Uterus (tissue), 4 donors: ENCODE measurements at places on chromosomes 11 and 22. TPM values are rescaled to one million over a fixed set of nuclear protein-coding genes. Genes with fewer than 3 reads are reported as not detected.
A peak's percentile ranks its signal among the peaks of the same experiment; 100 is the strongest.

DNA sequence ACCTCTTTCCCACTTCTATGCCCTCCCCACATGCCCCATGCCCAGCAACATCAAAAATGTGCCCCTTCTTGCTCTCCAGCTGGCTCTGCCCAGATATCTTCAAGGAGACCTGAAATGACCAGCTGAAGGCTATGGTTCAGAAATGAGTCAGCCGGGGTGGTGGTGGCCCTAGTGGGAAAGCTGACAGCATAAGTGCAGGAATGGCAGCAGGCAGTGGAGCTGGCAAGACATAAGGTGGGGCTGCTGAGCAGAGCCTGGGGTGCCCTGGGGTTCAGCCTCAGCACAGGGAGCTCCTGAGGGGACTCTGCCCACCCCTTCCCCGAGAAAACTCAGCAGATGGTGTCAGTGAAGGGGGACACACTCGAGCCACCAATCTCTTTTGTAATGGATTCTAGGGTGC, 593.4 kb downstream of the BUD13 start:
- H3K27me3 ChIP-seq = no peaks in the 10 kb centered on the region
- DNase-seq = no peak
- no peak overlapping the region for H3K27ac ChIP-seq
- no peaks in the 10 kb centered on the region for H3K36me3 ChIP-seq

DNA sequence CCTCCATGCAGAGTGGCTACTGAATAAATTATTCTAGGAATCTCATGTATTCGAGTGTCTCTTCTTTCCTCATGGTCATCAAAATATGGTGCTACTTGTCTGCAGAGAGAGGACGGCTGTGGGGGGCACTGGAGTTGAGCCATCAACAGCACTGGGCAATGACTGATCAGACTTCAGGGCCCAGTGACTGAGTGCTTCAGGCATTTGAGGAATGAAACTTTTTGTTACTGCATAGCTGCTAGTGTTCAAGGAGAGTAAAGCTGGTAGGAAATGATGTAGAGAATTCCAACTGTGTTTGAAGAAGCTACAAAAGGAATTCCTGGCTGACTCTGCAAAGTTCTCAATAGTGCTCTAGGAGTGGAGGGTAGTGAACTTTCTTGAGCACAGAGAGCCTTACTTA, 277.7 kb downstream of the CADM1 start:
- no peaks in the 10 kb centered on the region for H3K36me3 ChIP-seq
- DNase-seq = no peak
- no peaks in the 10 kb centered on the region for H3K4me1 ChIP-seq
- H3K27me3 ChIP-seq = no peaks in the 10 kb centered on the region
- no peak overlapping the region for H3K4me3 ChIP-seq

- H3K27ac ChIP-seq = no peak overlapping the region
- H3K36me3 ChIP-seq = no peaks in the 10 kb centered on the region
- no peak for DNase-seq
- no peaks in the 10 kb centered on the region for H3K4me1 ChIP-seq
- H3K4me3 ChIP-seq = no peak overlapping the region
These were observed 15.8 kb upstream of the DGKZ start for GRCh38 chr11:46331282-46331984.

DNA sequence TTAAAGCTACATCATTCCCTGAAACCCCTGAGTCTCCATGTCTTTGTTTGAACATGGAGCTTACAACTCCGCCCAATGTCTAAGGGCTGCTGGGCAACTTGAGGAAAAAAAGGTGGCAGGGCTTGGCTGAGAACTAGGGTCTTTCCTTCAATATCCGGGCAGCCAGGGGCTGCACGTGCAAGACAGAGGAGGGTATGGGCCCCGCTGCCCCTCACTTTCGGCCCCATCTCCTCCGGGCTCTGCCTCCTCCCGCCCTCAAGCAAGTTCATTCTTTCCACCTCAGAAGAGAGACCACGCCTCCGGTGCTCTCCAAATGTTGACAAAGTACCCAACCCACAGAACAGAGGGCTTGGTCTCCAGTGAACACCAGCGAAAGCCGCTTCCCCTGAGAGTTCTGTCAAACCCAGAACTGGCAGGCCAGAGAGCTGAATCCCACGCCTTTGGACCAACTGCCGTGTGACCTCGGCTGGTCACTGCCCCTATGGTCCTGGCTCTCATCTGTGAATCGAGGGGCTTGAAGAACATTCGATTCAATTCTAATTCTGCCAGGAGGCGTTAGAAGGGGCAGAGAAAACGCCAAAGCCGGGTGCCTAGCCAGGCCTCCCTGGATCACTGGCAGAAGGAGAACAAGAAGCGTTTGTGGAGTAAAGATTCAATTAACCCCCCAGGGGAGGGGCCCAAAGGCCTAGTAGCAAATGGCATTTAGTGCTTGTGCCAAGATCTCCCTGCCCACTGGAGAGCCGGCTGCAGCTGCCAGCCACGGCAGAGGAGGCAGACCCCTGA, 7.3 kb downstream of the PDGFB start:
- H3K27me3 ChIP-seq = no peaks in the 10 kb centered on the region
- no peaks in the 10 kb centered on the region for H3K4me1 ChIP-seq
- H3K27ac ChIP-seq = no peak overlapping the region
- H3K36me3 ChIP-seq = no peaks in the 10 kb centered on the region
- no peak for DNase-seq

- H3K4me3 ChIP-seq = no peak overlapping the region
- H3K27ac ChIP-seq = no peak overlapping the region
- no peaks in the 10 kb centered on the region for H3K4me1 ChIP-seq
These were observed 37.7 kb downstream of the RTL6 start for GRCh38 chr22:44460287-44460686.

DNA sequence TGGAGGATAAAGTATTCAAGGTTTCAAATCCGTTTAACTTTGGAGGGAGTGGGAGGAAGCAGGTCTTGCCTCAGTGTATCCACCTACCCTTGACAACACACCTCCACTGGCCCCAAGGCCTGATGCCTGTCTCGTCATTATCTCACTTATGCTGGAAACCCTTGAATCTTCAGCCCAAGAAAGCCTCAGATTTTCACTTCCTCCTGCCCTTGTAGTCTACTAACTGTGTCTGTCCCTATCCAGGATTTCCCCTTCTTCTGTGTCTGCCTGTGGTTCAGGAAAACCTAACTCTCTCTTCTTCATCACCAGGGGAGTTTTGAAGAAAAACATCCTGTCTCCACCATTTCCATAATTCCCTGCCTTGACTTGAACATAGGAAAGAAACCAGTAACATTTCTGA, 56.1 kb downstream of the SYT9 start:
- no peak overlapping the region for H3K4me3 ChIP-seq
- no peaks in the 10 kb centered on the region for H3K27me3 ChIP-seq

- H3K27me3 ChIP-seq = peaks cover 16% of the 10 kb centered on the region
- no peaks in the 10 kb centered on the region for H3K36me3 ChIP-seq
- no peaks in the 10 kb centered on the region for H3K4me1 ChIP-seq
- no peak overlapping the region for H3K4me3 ChIP-seq
- no peak overlapping the region for H3K27ac ChIP-seq
These were observed 8.7 kb downstream of the ROBO3 start for GRCh38 chr11:124873951-124874350.

GRCh38 chr11:20156876-20157613, 3.2 kb downstream of the DBX1 start:
- H3K36me3 ChIP-seq = no peaks in the 10 kb centered on the region
- H3K27ac ChIP-seq = no peak overlapping the region
- peaks cover 5% of the 10 kb centered on the region for H3K4me1 ChIP-seq
- H3K4me3 ChIP-seq = no peak overlapping the region

DNA sequence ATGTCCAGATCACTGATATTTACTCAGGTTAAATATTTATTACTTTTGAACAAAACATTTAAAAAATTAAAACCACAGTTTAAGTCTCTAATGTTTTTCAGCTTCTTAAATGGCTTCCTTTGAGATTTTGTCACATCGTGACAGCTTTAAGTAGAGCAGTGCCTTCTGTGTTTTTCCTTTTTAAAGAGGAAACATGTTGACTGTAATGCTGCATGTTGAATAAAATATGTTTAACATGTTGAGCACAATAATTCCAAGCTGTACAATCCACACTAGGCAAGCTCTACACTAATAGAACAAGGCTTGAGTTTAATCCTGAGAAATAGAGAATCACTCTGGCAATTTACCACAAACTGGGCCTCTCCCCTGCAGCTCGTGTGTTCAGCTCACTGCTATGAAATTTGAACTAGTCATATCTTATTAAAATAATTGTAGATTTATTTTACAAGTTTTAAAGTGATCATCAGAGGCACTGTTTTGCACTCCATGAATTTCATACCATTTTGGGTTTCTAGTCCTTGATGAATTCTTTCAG, 368.3 kb downstream of the SOX6 start:
- H3K36me3 ChIP-seq = no peaks in the 10 kb centered on the region
- H3K4me1 ChIP-seq = no peaks in the 10 kb centered on the region
- no peak overlapping the region for H3K4me3 ChIP-seq

DNA sequence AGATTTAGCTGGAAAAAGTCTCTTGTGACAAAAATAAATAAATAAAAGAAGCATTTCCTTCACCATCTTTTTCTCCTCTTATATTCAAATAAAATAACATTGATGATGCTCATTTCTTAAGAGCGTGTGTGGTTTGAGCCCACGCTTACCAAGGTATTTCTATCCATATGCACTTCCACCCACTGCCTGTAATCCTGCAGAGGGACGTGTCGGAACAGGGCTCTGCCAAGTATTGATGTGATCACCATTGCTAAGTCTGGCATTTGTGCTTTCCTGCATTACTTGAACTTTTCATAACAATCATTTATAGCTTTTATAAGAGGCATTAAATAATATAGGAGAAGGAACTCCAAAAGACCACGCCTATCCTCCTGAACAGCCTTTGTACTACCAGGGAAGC, 107.6 kb downstream of the SHANK2 start:
- H3K36me3 ChIP-seq = no peaks in the 10 kb centered on the region
- no peaks in the 10 kb centered on the region for H3K4me1 ChIP-seq
- H3K27me3 ChIP-seq = no peaks in the 10 kb centered on the region
- no peak overlapping the region for H3K27ac ChIP-seq

GRCh38 chr22:24761888-24762675, 12.4 kb downstream of the PIWIL3 start:
- H3K4me1 ChIP-seq = no peaks in the 10 kb centered on the region
- H3K27ac ChIP-seq = no peak overlapping the region
- H3K27me3 ChIP-seq = no peaks in the 10 kb centered on the region
- no peak for DNase-seq
- H3K36me3 ChIP-seq = no peaks in the 10 kb centered on the region

DNA sequence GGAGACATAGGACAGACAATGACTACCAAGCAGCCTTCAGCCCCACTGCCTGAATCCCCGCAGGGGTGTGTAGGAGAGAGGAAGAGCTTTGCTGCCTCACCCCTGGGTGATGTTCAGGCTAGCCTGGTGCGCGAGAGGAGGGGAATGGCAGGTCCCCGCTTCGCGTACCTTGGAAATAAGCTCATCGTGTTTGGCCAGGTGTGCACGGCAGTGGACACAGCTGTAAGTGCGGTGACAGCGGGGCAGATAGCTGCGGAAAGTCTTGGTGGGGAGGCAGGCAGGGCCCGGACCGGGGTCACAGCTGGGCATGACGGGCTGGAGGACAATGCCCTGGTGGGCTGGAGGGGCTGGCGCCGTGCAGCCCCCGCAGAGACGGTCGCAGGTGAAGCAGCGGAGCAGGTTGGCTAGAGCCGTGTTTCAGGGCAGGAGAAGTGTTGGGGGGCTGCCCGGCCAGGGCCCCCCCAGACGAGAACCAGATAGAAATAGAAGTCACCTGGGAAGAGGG, 2.9 kb downstream of the YPEL4 start:
- peak overlapping the region; percentile 56 for H3K27ac ChIP-seq
- H3K36me3 ChIP-seq = no peaks in the 10 kb centered on the region
- peaks cover 35% of the 10 kb centered on the region for H3K4me1 ChIP-seq
- DNase-seq = no peak
- H3K4me3 ChIP-seq = no peak overlapping the region

DNA sequence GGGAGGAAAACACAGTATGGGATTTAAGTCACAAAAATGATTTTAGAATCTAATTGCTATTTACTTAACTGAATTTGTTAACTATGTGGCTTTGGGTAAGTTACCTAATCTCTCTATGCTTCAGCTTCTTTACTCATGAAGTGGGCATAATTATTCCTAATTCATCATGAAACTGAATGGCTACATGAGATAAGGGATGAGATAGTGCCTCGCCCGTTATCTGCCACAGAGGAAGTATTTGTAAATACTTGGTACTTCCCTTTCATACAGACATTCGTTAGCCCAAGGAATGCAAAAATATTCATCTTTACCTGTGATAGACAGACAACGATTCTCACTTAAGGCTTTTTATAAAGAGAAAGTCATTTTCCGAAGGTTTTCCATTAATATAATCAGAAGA, 221.2 kb upstream of the BLID start:
- no peaks in the 10 kb centered on the region for H3K27me3 ChIP-seq
- no peaks in the 10 kb centered on the region for H3K36me3 ChIP-seq
- no peak overlapping the region for H3K4me3 ChIP-seq
- DNase-seq = no peak

GRCh38 chr11:58576887-58577471, 1.3 kb upstream of the LPXN start:
- peak overlapping the region; percentile 100 for H3K27ac ChIP-seq
- H3K4me1 ChIP-seq = peaks cover 3% of the 10 kb centered on the region
- no peaks in the 10 kb centered on the region for H3K36me3 ChIP-seq
- no peak for DNase-seq
- peak overlapping the region; percentile 96 for H3K4me3 ChIP-seq

- H3K4me3 ChIP-seq = no peak overlapping the region
- no peaks in the 10 kb centered on the region for H3K27me3 ChIP-seq
- H3K27ac ChIP-seq = no peak overlapping the region
- no peaks in the 10 kb centered on the region for H3K36me3 ChIP-seq
These were observed 60.0 kb downstream of the MYEOV start for GRCh38 chr11:69353696-69354544.

GRCh38 chr11:60869451-60869825, 2.1 kb downstream of the ZP1 start:
- DNase-seq = no peak
- no peak overlapping the region for H3K4me3 ChIP-seq
- H3K36me3 ChIP-seq = no peaks in the 10 kb centered on the region
- H3K4me1 ChIP-seq = no peaks in the 10 kb centered on the region
- no peak overlapping the region for H3K27ac ChIP-seq

DNA sequence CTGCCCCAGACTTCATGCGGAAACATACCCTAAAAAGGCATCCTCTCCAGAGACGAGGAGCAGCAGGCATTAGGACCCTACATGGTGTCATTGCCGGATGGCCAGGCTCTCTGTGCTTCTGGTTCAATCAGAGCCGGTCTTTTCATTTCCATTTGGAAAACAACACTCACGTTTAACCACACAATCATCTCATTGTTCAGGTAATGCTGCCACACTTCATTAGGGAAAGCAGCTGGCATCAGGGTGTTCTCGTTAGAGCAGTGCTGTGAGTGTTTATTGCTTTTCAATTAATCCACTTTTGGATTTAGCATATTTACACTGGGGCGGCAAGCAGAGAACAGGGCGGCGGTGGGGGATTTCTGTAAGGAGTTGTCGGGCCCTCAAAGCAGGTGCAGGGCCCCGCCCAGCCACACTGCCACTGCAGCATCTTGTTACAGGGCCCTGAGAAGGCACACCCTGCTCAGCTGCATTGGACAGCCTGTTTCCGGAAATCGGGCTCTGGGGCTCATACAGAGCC, 338.6 kb downstream of the SHANK2 start:
- no peaks in the 10 kb centered on the region for H3K4me1 ChIP-seq
- H3K27ac ChIP-seq = no peak overlapping the region
- H3K36me3 ChIP-seq = no peaks in the 10 kb centered on the region
- DNase-seq = no peak
- H3K27me3 ChIP-seq = no peaks in the 10 kb centered on the region
- no peak overlapping the region for H3K4me3 ChIP-seq

Gene LRRC56
- not detected for total RNA-seq

Gene RASSF10
- total RNA-seq = 5.8 TPM

Gene UPK2
- total RNA-seq = not detected

Gene MIAT
- total RNA-seq = 3.3 TPM

Gene GPR83
- not detected for total RNA-seq

Gene HTR3A
- 0.14 TPM for total RNA-seq

Gene HIRA
- total RNA-seq = 20.0 TPM

Gene APOL2
- 74.1 TPM for total RNA-seq

Gene IGSF22
- total RNA-seq = 1.0 TPM

Gene KRTAP5-11
- not detected for total RNA-seq
